ENCODE measurements at places on chromosomes 16 and 17. TPM values are rescaled to one million over a fixed set of nuclear protein-coding genes. Genes with fewer than 3 reads are reported as not detected.

STAT5A gene
- 8.2 TPM for polyA plus RNA-seq

- DNase-seq = no peak
Observed at GRCh38 chr16:83272843-83273242, 534.9 kb upstream of the HSBP1 start.

- DNase-seq = no peak
Observed at GRCh38 chr17:35019386-35020179, 39.3 kb downstream of the LIG3 start.

DNA sequence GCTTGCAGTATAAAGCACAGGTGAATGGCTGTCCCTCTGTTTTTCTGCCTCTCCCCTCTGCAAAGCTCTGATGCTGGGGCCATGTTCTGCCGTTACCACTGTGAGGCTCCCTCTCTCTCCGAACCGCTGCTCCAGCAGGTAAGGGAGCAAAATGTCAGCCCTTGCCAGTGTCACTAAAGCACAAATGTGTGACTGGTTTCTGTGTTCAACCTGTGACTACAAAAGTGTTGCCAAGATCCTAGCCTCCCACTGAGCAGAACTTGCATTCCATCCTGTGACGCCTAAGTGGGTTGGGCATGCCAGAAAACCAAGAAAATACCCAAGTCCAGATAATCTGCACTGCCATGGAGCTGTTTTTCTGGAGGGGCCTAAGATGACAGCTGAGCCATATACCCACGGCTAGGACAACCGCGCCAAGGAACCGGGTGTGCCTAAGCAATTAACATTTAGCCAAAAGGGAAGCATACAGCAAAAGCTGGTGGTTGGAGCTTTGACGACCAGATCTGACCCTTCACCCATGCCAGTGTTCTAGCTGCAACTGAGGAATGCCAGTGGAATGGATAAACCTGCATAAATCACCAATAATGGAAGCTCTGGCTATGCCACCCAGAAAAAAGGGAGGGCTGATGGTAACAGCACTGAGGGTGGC is 35.0 kb downstream of the PSME3IP1 start:
- no peak for DNase-seq

DNA sequence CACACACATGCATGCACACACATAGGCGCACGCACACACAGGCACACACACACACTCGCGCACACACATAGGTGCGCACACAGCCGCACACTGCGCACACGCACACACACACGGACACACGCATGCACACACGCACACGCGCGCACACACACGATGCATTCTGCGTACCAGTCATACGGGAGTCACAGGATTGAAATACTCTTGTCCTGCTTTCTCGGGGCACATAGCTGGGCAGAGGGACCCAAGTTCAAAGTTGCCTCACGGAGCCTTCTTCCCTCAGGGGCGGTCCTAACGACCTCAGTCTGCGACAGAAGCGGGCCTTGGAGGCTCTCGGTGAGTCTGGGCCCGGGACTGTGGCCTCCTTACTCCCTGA is 56.0 kb downstream of the MRM1 start:
- DNase-seq = no peak
